ENCODE measurements at places on chromosomes 12 and 14.

DNA sequence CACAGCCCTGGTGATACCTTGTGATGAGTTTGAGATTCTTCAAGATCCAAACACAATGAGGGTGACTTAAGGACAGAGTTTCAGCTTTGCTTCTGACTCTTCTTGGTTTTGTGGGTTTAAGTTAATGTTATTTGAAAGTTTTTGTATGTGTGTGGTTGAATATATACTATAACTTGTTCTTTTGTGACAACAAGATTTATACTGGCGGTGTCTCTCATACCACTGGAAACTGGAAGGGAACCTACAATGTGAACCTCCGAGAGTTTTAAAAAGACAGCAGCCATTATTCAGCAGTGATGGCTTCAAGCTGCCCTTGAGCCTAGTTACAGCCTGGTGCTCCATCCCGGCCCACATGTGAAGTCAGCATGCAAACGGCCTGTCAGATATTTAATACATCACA lies 87.9 kb upstream of the IGF1 start:
- peak; percentile 63 for DNase-seq

GRCh38 chr12:10388624-10389413 lies 1.0 kb downstream of the KLRK1 start:
- DNase-seq, result no peak

GRCh38 chr12:31589904-31590641 lies 863 bp downstream of the DENND5B start:
- DNase-seq, result peak; percentile 69

- DNase-seq, result no peak
These were observed 264.7 kb downstream of the APAF1 start for GRCh38 chr12:98909746-98910145.

GRCh38 chr14:54450535-54450934 lies 9.4 kb upstream of the CNIH1 start:
- peak; percentile 80 for DNase-seq

GRCh38 chr12:100141666-100141997 lies 1.0 kb downstream of the BLTP3B start:
- peak; percentile 86 for DNase-seq

DNA sequence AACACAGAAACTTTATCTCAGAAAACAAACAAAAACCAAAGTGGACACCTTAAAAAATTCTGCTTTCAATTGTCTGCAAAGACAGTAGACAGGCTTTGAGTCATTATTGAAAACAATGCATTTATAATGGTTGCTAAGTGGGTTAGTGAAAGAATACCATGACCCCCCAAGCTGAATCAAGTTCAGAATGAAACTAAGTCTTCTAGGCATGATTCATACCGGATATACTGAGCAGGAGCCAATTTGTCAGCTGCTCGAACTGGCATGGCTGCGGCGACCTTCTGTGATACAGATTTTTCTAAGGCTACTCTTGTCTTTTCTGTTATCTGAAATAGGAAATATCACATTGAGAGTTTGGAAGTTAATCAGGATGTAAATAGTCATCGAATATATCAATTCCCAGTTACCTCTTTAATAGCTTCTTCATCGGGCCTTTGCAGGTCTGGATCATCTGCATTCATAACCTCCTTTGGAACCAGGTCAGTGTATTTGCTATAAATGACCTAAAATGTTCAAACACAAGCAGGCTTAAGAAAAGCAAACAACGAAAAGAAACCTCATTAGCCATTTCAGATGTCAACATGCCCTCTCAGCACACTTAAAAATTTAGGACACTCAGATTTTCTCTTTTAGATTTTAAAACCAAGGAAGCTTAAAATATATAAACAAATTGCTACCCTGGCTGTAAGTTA lies 22.3 kb downstream of the SNW1 start:
- DNase-seq, result no peak
